ENCODE measurements at places on chromosomes 7 and 10.
A peak's percentile ranks its signal among the peaks of the same experiment; 100 is the strongest.

DNA sequence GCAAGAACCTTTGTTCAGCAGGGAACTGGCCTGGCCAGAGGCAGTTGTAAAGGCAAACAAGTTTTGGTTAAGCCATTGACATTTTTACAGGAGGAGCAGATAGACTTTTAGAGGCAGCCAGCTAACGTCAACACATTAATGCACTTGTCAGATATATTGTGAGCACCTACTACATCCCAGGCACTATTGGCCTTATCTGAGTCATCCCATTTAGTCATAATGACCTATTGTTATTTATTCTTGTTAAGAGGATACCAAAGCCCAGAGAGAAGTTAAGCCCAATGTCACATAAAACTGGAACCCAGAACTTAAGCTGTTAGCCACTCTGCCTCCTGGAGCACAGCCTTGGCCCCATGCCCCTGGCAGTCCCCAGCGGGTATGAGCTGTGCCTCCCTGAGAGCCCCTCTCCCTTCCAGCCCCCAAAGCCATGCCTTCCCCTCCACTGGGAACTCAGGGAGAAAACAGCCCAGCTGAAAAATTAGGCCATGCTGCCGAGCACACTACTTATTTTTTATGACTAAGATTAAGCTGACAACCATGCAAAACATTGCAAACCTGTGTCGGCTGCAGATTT is 32.7 kb upstream of the TRIM8 start:
- DNase-seq: no peak

GRCh38 chr7:29657288-29657687 is 93.7 kb downstream of the PRR15 start:
- DNase-seq: no peak

DNA sequence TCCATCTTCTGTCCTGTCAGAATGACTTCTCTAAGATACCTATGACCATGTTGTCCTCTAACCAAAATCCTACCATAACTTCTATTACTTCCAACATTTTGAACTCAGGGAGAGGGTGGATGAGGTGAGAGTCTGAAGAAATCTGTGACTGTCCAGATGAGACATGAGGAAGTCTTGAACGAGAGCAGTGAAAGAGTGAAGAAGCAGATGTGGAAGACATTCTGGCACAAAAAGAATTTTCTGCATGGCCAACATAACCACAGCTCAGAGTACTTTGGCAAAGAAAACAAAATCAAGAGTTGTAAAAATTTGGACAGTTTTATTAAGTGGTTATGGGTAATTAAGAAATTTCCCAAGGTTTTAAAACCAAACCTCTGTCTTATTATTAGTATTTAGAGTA is 141.6 kb downstream of the CPEB3 start:
- no peak for DNase-seq

DNA sequence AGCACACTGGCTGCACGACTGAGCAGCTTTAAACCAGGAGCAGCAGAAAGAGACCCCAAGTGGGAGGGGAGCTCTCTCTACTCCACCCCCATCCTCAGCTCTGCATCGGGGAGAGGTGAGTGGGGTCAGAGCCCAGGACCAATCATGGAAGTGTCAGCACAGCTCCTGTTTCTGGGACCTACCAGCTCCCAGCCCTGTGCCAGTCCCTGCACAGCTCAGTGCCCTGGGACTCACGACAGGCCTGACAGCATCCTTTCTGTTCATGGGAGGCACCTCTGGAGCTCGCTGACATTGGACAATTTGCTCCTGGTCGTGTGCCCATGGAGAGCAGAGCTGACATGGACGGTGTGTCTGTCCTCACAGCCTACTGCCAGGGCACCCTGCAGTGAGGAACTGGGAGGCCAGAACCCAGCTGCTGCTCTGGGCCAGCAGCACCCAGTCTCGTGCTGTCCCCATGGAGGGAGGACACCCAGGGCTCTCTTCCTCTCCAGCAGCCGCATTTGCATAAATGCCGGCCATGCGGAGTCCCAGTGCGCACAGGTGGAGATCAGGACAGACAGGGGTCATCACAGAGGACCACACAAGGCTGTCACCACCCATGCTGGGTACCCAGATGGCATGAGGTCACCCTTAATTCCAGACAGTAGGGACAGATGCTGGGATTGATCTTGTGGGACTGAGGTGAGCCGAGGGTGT is 45.9 kb upstream of the MSMB start:
- DNase-seq: no peak

- DNase-seq: no peak
These were observed 899 bp downstream of the PUS7 start for GRCh38 chr7:105521027-105521716.

- no peak for DNase-seq
These were observed 9.0 kb downstream of the DENND2A start for GRCh38 chr7:140631602-140632001.

DNA sequence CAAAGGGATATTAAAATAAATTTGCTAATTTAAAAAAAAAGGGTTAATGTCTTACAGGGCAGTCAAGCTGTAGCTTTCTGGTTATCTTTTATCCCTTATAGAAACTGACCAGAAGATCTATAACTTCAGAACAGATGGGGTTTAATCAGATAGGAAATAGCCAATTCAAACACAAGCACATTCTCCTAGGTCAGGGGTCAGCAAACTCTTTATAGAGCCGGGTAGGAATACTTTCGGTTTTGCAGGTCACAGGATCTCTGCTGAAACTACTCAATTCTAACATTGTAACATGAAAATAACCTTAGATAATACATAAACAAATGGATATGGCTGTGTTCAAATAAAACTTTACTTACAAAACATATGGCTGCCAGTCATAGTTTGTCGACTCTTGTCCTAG is 479.8 kb downstream of the ADRA2A start:
- no peak for DNase-seq

- no peak for DNase-seq
These were observed 25.5 kb downstream of the PRR15 start for GRCh38 chr7:29588900-29589696.

DNA sequence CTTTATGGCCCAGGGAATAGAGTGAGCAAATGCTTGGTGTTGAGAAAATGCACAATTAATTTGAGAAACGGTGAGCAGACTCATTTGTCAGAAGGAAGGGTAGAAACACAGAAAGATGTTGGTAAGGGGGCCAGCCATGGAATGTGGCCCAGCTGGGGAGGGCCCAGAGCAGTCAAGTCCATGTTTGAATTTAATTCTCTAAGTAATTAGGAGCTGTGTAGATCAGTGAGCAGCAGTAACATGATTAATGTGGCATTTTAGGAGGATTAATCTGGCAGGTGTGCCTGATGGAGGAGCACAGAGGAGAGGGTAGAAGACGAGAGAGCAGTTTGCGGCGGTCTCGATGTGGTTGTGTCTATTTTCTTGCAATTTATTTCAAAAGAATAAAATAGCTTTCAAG is 218.7 kb downstream of the FRMD4A start:
- DNase-seq: no peak

DNA sequence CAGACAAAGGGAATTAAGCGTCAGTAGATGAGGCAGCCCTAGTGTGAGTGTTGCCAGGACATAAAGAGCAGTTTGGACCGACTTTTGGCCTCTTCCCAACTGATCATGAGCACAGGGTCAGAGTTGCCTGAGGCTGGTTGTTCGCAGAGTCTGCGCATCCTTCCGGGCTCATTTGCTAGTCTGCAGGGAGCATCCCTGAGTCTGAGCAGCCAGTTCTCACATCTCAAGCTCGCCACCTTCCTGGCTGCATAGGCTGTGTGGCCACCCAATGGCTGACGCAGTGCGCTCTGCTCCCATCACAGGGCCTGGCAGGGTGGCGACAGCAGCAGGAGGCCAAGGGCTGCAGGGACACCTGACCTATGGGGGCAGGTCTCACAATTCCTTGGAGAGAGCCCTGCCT is 5.0 kb downstream of the GAD2 start:
- no peak for DNase-seq

DNA sequence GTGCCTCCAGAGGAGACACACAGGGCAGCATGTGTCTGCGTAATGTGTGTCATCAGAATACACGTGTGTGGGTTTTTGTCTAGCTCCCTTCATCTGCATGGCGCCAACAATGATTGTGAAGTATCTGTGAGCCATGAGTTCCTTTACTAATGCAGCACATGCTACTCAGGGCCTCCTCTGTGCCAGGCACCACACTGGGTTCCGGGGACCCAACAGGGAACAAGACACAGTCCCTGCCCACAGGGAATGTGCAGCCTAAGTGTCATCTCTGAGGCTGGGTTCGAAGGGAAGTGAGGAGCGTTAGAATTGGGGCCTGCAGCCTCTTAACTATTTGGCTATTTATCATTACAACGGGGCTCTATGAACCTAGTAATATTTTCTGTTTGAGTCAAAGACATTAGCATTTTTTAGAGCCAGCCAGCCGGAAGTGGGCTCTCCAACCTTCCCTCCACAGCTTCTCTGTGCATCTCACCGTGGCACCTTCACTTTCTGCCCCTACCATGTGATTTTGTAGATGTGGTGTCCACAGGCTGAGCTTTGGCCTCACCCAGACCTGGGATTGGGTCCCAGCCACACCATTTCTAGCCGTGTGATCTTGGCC is 43.9 kb upstream of the SRGN start:
- peak; percentile 6 for DNase-seq

GRCh38 chr10:33556103-33556502 is 221.6 kb upstream of the NRP1 start:
- no peak for DNase-seq

- no peak for DNase-seq
These were observed 7.8 kb downstream of the ITPRIP start for GRCh38 chr10:104330168-104331110.

DNA sequence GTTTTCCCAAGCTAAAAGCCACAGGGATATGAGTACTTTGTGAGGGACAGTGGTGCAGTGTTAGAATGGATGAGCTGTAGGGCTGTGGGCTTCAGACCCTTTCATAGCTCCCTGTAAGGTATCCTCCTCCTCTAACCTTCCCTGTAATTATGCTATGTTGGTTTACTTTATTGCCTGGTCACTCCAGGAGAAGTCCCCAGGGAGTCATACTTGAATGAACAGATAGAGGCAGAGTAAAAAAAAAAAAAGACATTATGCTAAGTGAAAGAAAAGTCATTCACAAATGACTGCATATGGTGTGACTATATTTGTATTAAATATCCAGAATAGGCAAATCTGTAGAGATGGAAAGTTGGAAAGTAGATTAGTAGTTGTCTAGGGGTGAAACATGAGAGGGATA is 434.4 kb downstream of the AUTS2 start:
- no peak for DNase-seq

- no peak for DNase-seq
These were observed 131.8 kb upstream of the WDR11 start for GRCh38 chr10:120719333-120719732.

GRCh38 chr10:76935941-76936613 is 701.5 kb downstream of the KCNMA1 start:
- no peak for DNase-seq

- DNase-seq: peak; percentile 55
These were observed 6.3 kb downstream of the ATG9B start for GRCh38 chr7:151017953-151018420.

DNA sequence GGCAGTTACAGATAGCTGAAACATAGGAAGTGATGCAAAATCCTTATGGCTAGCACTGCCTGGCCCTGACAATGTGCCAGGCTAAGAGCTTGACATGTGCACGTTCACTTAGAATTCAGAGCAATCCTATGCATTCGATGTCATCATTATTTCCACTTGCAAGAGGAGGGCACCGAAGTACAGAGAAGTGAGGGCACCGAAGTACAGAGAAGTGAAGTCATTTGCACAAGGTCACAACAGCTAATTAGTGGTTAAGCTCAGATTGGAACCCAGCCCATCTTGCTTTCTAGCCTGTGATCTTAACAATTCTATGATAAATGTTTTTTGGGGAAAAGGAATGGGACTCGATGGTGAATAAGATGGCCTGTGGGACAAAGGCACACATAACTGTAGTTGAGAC is 73.4 kb downstream of the ARHGAP22 start:
- DNase-seq: no peak

- DNase-seq: no peak
These were observed 208.5 kb downstream of the COBL start for GRCh38 chr7:51108134-51108533.

GRCh38 chr7:10799475-10799874 is 174.2 kb upstream of the PHF14 start:
- DNase-seq: no peak

- DNase-seq: no peak
These were observed 295.0 kb upstream of the DKK1 start for GRCh38 chr10:52019077-52019555.

GRCh38 chr7:155724327-155725005 is 80.0 kb downstream of the RBM33 start:
- no peak for DNase-seq

GRCh38 chr7:20895563-20895962 is 108.9 kb upstream of the SP8 start:
- DNase-seq: no peak

DNA sequence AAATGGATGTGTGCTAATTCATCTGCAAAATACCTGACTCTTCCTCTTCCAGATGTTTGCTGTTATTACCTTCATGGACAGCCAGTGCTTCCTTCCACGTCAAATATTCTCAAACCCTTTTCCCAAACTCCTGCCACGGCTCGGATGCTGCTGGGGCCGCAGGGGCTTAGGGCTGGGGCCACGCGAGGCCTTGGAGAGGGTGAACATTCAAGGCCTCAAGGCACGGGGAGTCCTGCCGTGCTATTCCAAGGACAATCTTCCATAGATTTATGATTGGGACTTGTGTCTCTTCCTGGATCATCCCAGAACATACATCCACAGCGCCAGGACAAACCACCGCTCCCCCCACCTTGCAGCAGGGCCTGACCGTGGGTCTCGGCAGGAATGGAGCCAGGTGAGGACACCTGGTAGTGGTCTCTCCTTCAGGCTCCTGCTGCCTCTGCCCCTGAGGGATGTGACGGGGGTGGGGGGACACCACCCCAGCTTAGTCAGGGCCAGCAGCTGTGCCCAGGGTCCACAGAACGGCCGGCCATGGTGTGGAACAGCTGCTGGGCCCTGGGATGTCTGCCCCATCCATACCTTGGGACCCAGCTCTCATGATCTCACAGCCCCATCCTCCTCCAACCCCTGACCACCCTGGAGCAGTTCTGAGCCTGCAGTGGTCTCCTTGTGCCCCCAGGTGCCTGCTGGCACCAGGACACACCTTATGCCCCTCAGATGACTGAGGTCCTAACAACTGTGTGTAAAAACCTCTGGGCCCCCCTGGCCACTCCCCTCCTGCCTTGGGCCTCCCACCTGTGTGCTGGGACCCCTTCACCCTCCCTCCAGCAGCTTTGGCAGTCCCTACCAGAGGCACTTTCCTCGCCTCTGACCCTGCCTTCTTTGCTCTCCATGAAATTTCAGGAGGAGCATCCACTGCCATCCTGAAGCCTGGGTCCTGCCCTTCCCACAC is 16.7 kb downstream of the VIPR2 start:
- no peak for DNase-seq

All from effector memory CD4-positive, alpha-beta T cell (primary cell).